ENCODE measurements at places on chromosomes 11 and 22.

DNA sequence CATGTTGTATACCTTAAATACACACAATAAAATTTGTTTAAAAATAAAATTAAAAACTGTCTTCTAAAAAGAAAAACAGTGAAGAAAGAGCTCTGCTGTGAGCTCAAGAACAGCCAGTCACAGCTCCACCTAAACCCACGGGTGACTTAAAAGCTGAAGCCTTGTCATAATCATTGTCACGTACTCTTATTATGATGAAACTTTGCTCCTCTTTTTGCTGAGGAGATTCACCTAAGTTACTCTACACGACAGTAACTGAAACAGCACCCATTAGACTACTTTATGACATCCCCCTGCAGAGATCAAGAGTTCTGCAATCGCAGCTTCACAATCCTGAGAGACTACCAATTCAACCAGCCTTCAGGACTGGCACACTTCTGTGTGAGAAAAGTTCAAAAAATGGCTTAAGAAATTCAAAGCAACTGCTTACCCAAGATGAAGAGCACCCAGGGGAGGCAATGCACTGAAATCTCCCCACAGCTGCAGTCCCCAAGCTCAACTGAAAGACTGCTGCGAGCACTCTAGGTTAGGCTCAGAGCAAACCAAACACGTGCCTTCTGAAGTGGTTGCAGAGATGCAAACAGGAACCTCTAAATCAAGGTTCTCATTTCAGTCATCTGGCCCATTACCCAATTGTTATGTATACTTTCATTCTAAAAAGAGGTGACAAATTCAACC, at the start of gene JAML:
Gene JAML (minus strand): TSS at position 501 of the 678 bp plus-strand sequence. CDS start 10,145 bp downstream, outside the sequence.
- H3K27ac ChIP-seq: no peak within 1 kb of the TSS
- H3K27me3 ChIP-seq: peaks cover 4% of the 10 kb centered on the region
- H3K4me3 ChIP-seq: no peak within 1 kb of the TSS
- DNase-seq: no peak

DNA sequence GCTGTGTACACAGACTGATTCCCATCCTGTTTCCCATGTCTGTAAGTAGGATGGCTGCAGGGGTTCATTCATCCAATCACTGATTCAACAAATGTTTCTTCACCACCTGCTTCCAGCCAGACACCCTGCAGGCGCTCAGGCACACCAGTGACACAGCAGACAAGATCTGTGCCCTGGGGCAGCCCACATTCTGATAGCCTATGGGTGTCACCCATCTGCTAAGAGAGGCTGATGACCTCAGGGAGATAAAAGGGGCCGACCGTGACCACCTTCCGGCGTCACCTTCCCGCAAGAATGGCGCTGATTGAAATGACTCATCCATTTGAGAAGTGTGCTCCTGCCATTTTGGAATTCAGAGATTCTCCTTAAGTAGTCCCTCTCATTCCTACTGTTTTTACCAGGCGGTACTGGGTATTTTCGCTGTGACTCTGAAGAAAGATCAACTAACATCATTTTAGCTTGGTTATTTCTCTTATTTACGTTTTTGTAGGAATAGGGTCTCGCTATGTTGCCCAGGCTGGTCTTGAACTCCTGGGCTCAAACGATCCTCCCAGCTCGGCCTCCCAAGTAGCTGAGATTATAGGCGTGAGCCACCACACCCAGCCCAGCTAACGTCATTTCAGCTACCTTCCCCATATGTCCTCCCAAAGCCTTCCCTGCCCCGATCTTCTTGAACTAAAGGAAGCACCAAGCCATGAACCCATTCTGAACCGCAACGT, 73.2 kb upstream of the BID start:
- H3K36me3 ChIP-seq: no peaks in the 10 kb centered on the region
- no peak overlapping the region for H3K4me3 ChIP-seq
- DNase-seq: no peak
- no peak overlapping the region for H3K27ac ChIP-seq
- no peaks in the 10 kb centered on the region for H3K27me3 ChIP-seq

DNA sequence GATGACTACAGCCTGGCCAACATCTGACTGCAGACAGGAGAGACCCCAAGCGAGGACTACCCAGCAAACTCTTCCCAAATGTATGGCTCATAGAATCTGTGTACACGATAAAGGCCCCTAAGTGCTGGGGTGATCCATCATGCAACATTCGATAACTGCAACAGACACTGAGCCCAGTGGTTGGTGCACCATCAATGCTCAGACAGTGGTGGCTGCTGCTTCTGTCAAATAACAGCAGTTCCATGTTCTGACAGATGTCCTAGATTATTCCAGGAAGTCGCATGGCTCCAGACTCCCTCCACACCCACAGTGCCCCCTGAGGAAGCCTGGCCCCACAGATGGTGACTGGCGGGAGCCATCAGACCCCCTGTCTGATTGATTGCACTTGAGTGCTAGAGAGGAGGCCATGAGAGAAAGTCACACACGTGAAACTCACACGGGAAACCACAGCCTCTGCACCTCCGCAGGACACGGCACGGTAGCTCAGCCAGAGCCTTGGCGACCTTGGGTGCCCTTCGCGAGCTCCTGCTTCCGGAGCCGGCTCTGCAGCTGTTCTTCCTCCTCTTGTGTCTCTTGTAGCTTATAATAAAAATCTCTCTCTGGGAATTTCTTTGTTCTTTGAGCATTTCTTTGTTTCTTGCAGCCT, 1155.9 kb downstream of the TBC1D22A start:
- H3K4me1 ChIP-seq: no peaks in the 10 kb centered on the region
- DNase-seq: no peak
- H3K27ac ChIP-seq: no peak overlapping the region
- H3K36me3 ChIP-seq: no peaks in the 10 kb centered on the region

DNA sequence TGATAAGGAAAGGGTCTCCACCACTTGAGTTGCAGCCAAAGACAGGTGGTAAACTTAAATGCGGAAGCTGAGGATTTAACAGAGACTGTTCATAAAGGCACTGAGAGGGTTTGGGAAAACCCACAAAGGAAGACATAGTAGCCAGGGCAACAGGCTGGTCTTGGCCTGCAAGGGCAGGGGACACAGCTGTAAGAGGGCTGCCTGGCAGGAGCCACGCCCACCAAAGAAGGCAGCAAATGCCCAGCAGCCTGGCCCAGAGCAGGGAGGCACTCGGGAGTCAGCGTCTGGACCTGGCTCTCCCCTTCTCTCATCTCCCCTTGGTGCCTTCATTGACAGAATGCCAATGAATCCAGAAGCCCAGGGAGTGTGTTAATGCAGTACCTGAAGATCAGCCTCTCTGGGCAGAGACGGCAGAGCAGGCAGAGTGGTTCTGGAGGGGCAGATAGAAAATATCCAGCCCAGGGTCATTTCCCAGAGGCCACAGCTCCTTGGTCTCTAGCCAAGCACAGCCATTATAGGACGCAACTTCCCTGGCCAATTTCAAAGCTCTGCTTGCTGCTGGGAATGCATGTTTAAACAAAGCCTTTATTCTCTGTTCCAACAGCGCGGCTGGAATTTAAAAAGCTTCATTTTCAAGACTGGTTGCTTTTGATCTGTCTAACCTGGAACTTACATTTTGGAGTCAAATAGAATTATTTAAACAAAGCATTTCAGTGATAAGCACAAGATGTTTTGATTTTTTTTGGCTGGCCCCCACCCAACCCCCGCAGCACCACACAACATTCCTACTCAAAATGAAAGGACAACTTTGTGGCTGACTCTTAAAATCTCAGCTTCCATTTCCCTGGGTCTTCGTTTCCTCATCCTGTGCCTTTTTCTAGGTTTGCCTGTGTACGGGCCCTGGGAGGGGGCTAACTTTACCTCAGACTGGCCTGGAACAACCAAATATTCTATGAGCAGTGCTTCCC, 125.6 kb upstream of the LMO1 start:
- no peak for DNase-seq
- H3K4me3 ChIP-seq: no peak overlapping the region
- H3K27ac ChIP-seq: no peak overlapping the region
- no peaks in the 10 kb centered on the region for H3K27me3 ChIP-seq
- H3K36me3 ChIP-seq: no peaks in the 10 kb centered on the region

DNA sequence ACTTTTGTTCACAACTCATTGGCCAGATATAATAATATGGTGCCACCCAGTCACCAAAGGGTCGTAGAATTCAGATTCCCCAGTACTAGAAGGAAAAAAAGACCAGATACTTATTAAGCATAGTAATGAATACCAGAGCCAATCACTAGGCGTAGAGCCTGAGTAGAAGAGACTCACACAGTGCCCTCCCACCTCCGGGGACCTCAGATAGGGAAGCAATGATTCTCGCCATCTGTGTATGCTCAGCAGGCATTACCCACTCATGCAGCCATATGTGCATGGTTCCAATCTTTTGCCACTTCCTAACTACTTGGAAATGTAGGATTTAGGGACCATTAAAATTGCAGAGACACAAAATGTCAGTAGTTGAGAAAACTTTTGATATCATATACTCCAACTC, 85.3 kb downstream of the C11orf87 start:
- no peaks in the 10 kb centered on the region for H3K36me3 ChIP-seq
- no peaks in the 10 kb centered on the region for H3K4me1 ChIP-seq

DNA sequence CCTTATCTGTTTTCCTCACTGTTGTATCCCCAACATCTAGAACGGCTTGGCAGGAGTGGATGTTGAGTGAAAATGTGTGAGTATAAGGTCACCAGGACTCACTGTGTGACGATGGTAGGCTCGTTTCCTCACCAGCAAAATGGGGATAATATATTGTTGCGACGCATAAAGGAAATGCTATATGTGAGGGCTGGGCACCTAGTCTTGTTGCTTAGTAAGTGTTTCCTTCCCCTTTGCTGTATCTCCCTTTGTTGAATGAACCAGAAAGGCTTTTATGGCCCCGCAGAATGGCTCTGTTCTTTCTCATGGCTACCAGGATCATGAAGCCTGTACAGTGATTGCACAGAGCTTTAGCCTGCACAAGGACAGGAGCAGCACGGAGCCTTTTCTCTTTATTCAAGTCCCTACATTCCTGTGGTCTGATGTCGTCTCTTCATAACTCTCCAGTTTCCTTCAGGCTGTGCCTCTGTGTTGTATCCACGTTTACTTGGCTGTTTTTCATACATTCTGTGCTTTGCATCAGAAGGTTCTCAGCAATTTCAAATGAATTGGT, 5.4 kb downstream of the TNRC6B start:
- H3K36me3 ChIP-seq: no peaks in the 10 kb centered on the region
- peak overlapping the region; percentile 89 for H3K27ac ChIP-seq
- H3K4me3 ChIP-seq: peak overlapping the region; percentile 41
- peaks cover 42% of the 10 kb centered on the region for H3K4me1 ChIP-seq
- no peaks in the 10 kb centered on the region for H3K27me3 ChIP-seq

DNA sequence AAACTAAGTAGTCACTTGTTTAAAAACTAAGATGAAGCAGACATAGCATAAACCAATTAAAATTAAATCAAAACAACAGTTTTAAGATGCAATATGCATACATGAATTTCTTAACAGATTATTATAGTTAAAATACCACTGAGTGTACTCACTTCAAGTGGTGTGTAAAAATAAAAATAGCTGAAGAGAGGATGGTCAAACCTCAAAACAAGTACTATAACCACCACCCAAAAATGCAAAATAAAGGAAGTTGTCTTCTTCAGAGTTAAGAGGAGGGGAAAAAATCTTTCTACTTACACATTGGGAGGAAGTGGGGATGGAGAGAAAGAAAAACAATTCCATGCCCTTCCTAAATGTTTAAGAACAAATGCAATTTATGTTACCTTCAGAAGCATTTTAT, 31.9 kb downstream of the RRAS2 start:
- peak overlapping the region; percentile 34 for H3K27ac ChIP-seq
- H3K36me3 ChIP-seq: no peaks in the 10 kb centered on the region

DNA sequence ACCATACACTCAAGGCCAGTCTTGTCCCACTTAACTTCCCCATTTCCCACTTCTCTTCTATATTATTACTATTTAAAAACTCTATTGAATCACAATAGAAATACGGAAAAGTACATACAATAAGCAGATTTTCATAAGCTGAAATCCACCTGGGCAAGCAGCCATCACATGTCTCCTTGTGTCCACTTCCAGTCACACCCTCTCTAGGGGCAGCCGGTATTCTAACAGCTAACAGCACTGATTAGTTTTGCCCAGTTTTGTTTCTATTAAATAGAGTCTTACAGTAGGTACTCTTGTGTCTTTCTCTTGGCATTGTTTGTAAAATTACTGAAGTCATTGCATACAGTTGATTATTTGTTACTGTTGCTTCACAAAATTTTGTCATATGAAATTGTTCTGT, 37.8 kb downstream of the PPP6R3 start:
- no peaks in the 10 kb centered on the region for H3K27me3 ChIP-seq
- H3K36me3 ChIP-seq: no peaks in the 10 kb centered on the region
- DNase-seq: no peak
- H3K4me1 ChIP-seq: peaks cover 12% of the 10 kb centered on the region

- no peaks in the 10 kb centered on the region for H3K27me3 ChIP-seq
- DNase-seq: no peak
- H3K4me3 ChIP-seq: no peak overlapping the region
- H3K36me3 ChIP-seq: no peaks in the 10 kb centered on the region
- H3K4me1 ChIP-seq: no peaks in the 10 kb centered on the region
Observed at GRCh38 chr11:29263971-29264682, 752.7 kb downstream of the KCNA4 start.

DNA sequence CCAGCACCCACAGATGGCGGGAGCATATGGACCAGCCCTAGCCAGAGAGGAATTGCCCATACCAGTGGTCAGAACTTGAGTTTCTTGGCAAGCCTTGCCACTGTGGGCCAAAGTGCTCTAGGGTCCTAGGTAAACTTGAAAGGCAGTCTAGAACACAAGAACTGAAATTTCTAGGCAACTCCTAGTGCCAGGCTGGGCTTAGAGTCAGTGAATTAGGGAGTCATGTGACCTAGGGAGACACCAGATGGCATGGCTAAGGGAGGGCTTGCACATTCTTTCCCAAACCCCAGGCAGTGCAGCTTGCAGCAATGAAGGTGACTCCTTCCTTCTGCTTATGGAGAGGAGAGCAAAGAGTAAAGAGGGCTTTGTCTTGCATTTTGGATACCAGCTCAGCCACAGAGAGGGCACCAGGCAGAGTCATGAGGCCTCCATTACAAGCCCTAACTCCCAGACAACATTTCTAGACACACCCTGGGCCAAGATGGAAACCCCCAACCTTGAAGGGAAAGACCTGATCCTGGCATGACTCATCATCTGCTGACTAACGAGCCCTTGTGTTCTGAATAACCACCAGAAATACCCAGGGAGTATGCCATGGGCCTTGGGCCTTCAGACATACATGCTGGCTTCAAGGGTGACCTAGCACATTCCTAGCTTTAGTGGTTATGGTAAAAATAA, 19.2 kb upstream of the OR56A3 start:
- no peak overlapping the region for H3K4me3 ChIP-seq
- no peak overlapping the region for H3K27ac ChIP-seq
- no peaks in the 10 kb centered on the region for H3K4me1 ChIP-seq
- no peaks in the 10 kb centered on the region for H3K36me3 ChIP-seq

DNA sequence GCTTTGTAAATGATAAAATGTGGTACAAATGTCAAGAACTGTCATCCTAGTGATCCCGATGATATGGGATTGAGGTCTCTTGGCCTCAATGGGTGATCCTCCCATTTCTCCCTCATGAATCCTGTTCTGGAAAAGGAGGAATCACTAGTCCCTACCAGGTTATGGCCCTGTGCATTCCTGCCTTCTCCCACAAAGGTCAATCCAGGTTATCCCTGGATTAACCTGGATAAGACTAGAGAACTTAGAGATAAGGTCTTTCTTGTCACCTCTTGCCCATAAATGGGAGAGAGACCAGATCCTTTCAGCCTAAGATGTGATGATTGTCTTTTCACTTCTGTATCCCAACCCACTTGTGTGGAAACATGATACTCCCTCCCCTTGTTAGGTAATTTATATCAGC, 396.7 kb downstream of the BUD13 start:
- H3K36me3 ChIP-seq: no peaks in the 10 kb centered on the region
- H3K4me1 ChIP-seq: peaks cover 17% of the 10 kb centered on the region
- no peaks in the 10 kb centered on the region for H3K27me3 ChIP-seq
- no peak overlapping the region for H3K27ac ChIP-seq
